ENCODE measurements at places on chromosomes 16 and 17. TPM values are rescaled to one million over a fixed set of nuclear protein-coding genes. Genes with fewer than 3 reads are reported as not detected.

The CBFA2T3 gene
- 0.18 TPM for total RNA-seq

The KRTAP2-3 gene
- total RNA-seq = not detected

GRCh38 chr16:46730126-46730525 lies 18.0 kb downstream of the MYLK3 start:
- no peak for DNase-seq
- H3K4me1 ChIP-seq = no peaks in the 10 kb centered on the region
- H3K4me3 ChIP-seq = no peak overlapping the region
- H3K36me3 ChIP-seq = no peaks in the 10 kb centered on the region
- no peaks in the 10 kb centered on the region for H3K27me3 ChIP-seq

DNA sequence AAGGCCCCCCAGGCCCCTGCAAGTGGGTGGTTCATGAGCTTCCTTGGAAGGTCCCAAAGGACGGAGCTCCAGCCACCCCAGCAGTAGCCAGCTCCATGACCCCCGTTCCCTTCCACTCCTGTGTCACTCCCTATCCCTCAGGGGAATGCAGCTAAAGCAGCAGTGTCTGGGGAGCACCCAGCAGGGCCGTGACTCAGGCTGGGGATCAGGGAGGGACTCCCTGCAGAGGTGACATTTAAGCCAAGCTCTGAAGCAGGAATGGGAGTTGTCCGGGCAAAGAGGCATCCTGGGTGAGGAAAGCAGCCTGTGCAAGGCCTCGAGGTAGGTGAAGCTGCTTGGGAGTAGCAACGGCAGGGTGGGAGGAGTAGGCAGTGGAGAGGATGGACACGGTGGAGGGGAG lies 11.1 kb upstream of the NPTX1 start:
- H3K36me3 ChIP-seq = no peaks in the 10 kb centered on the region
- H3K4me1 ChIP-seq = no peaks in the 10 kb centered on the region
- no peak for DNase-seq
- no peak overlapping the region for H3K4me3 ChIP-seq
- no peak overlapping the region for H3K27ac ChIP-seq

GRCh38 chr16:1140582-1141162 lies 12.2 kb upstream of the CACNA1H start:
- no peaks in the 10 kb centered on the region for H3K36me3 ChIP-seq
- DNase-seq = no peak
- H3K4me1 ChIP-seq = no peaks in the 10 kb centered on the region
- no peaks in the 10 kb centered on the region for H3K27me3 ChIP-seq

GRCh38 chr17:80047176-80047575 lies 10.7 kb downstream of the CCDC40 start:
- no peaks in the 10 kb centered on the region for H3K4me1 ChIP-seq
- DNase-seq = no peak
- no peak overlapping the region for H3K4me3 ChIP-seq
- no peaks in the 10 kb centered on the region for H3K27me3 ChIP-seq
- H3K36me3 ChIP-seq = peaks cover 5% of the 10 kb centered on the region

DNA sequence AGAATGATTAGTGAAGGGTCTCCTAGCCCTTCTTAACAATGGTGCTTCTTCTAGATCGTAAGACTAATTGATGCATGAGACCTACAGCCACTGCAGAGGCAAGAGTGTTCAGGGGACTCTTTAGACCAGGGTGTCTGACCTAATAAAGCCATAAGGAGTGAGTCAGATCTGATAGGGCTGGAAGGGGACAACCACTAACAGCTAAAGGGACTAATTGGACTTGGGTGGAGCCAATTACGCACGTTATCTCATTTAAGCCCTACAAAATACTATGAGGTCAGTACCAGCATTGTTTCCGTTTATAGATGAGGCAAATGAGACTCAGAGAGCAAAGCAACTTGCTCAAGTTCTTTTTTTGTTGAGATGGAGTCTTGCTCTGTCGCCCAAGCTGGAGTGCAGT lies 14.5 kb upstream of the RNF222 start:
- H3K4me3 ChIP-seq = no peak overlapping the region
- no peaks in the 10 kb centered on the region for H3K27me3 ChIP-seq
- H3K36me3 ChIP-seq = no peaks in the 10 kb centered on the region

The TP53TG3F gene
- total RNA-seq = not detected

DNA sequence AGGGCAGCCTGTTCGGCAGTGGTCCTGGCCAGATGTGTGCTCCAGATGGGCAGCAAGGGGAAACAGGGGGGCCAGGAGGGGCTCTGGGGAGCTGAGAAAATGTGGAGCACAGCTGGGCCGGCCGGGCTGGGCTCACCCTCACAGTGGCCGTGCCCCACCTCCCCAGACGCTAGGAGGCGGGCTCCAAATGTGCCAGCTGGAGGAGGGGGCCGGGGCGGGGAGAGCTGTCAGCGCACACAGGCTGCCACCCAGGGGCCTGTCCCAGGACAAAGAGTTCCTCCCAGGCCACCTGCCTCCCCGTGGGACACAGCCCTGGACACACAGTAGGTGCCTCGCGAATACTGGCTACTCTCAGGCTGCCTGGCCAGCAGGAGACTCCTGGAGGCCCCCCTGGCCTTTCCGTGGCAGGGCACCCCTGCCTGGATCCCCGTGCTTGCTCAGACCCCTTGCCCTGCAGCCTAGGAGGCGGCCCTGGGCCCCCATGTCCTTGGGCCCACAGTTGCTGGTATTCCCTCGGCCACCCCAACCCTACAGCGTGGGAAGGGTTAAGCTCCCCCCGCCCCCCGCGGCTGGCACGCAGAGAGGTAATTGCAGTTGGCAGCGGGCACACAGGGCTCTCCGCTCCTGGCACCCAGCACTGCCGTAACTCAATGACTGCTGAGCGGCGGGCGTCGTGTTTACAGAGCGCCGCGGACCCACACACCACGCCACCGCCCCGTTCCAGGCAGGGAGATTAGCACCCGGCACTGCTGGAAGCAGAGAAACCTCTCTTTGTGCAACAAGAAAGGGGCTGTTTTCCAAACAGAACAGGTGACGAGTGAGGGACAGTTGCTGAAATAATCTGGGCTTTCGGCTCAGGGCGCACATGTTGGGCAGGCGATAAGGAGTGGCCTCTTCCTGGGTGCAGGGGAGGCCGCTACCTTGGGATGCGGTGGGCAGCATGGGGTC lies 32.2 kb downstream of the BAHCC1 start:
- no peaks in the 10 kb centered on the region for H3K36me3 ChIP-seq
- peaks cover 66% of the 10 kb centered on the region for H3K4me1 ChIP-seq
- H3K4me3 ChIP-seq = peak overlapping the region; percentile 1
- H3K27me3 ChIP-seq = no peaks in the 10 kb centered on the region
- H3K27ac ChIP-seq = peak overlapping the region; percentile 51

The NECAB2 gene
- not detected for total RNA-seq

The CHMP1A gene
- 97.5 TPM for total RNA-seq

DNA sequence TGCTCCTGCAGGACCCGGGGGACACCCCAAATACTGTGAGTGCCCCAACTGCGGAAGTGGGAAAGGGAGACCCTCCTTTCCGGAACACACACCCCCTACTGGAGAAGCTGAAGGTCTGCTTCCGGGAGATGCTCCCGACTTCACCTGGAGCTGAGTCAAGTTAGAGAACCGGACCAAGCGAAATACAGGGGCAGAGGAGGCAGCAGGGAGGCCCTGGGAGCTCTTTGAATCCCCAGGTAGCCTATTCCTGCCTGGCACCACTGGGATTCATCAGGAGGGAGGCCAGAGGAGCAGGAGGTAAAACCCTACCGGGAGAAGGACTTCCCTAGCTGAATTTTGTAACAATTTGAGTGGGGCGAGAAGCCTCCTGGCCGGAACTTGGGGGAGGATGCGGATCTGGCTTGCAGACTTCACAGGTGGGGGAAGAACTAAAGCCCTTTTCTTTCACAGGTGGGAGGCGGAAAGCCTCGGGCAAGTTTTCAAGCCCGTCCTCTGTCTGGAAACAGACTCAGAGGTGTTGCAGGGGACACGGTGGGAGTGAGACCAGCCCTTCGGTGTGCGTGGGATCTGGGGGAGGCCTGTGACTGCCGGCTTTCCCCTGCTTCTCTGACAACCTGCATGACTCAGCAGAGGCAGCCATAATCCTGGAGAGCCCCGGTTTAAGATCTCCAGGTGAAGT lies 22.4 kb upstream of the TEKT1 start:
- peak overlapping the region; percentile 61 for H3K27ac ChIP-seq
- H3K36me3 ChIP-seq = no peaks in the 10 kb centered on the region
- H3K4me1 ChIP-seq = no peaks in the 10 kb centered on the region
- H3K27me3 ChIP-seq = no peaks in the 10 kb centered on the region

The CTNS gene
- total RNA-seq = 14.3 TPM

DNA sequence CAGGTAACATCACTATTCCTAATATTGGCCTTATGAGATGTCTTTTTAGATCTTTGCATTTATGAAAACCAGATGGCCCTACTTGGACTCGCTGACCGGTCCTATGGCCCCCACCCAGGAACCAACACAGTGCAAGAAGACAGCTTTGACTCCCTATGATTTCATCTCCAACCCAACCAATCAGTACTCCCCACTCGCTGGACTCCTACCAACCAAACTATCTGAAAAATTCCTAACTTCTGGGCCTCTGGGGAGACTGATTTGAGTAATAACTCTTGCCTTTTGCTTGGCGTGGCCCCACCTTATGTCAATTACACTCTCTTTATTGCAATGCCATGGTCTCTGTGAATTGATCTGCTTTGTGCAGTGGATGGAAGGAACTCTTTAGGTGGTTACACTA lies 828.9 kb downstream of the CDH11 start:
- no peaks in the 10 kb centered on the region for H3K36me3 ChIP-seq
- DNase-seq = no peak
- H3K4me1 ChIP-seq = no peaks in the 10 kb centered on the region
- no peak overlapping the region for H3K4me3 ChIP-seq
- H3K27ac ChIP-seq = no peak overlapping the region

- H3K4me3 ChIP-seq = peak overlapping the region; percentile 76
- no peaks in the 10 kb centered on the region for H3K36me3 ChIP-seq
- peak overlapping the region; percentile 99 for H3K27ac ChIP-seq
These were observed 956 bp upstream of the IST1 start for GRCh38 chr16:71894229-71894920.

The LGALS9C gene
- 28.3 TPM for total RNA-seq

GRCh38 chr17:9878356-9878755 lies 26.7 kb downstream of the RCVRN start:
- H3K27ac ChIP-seq = no peak overlapping the region
- no peaks in the 10 kb centered on the region for H3K27me3 ChIP-seq
- H3K4me3 ChIP-seq = no peak overlapping the region
- DNase-seq = no peak

- H3K4me3 ChIP-seq = no peak overlapping the region
- DNase-seq = no peak
- H3K27me3 ChIP-seq = no peaks in the 10 kb centered on the region
- peaks cover 35% of the 10 kb centered on the region for H3K36me3 ChIP-seq
- H3K4me1 ChIP-seq = peaks cover 11% of the 10 kb centered on the region
- H3K27ac ChIP-seq = peak overlapping the region; percentile 39
These were observed 65.3 kb downstream of the SLC39A11 start for GRCh38 chr17:73027130-73027741.

DNA sequence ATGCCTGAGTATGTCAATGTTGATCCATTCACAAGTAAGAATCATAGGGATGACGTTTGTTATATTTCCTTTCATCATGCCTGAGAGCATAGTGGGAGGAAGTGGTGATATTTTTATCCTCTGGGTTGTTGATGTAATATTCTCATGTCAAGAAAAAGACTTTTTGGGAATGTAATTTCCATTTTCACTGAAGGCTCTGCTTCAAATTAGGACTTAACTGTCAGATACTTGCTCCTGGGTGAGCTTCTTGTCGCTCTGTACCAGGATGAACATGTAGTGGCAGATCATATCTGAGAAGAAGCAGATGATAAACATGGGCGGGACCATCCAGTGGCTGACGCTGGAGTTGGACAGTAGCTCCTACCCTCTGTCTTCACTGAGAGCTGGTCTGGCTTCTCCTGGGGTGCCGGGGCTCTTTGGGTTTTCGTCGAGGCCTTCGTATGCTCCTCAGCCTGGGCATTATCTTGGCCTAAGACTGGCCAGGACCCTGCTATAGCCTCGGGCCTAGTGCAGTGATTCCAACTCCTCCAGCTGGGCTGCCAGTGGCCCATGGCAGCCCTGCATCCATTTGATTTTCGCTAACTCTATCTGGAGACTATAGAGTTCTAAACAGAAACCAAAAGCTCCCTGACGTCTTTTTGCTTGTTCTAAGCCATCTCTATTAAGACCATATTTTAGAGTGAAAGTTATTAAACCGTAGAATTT lies 19.7 kb downstream of the CYB5B start:
- H3K27ac ChIP-seq = peak overlapping the region; percentile 82
- H3K4me3 ChIP-seq = peak overlapping the region; percentile 52
- DNase-seq = no peak
- H3K36me3 ChIP-seq = no peaks in the 10 kb centered on the region

- H3K4me3 ChIP-seq = no peak overlapping the region
- H3K36me3 ChIP-seq = peaks cover 79% of the 10 kb centered on the region
- no peak for DNase-seq
- H3K27me3 ChIP-seq = no peaks in the 10 kb centered on the region
These were observed 36.8 kb downstream of the MEAK7 start for GRCh38 chr16:84467709-84468108.

DNA sequence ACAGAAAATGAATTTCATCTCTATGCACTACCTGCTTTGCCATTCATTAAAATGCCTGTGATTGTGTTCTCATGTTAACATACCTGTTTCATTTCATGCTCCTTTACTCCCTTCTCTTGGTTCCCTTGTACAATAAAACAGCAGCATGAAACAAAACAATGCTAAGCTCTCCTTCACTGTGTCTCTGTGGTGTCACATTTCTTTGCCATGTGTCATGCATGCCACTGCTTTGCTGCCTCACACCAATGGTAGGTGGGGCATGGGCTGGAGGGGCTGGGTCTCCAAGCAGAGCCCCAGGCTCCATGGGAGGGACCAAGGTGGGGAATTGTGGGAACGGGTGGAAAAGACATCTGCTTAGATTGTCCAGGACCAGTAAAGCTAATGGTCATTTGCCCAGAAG lies 83.6 kb downstream of the RGS9 start:
- H3K4me3 ChIP-seq = no peak overlapping the region
- H3K27me3 ChIP-seq = no peaks in the 10 kb centered on the region
- H3K4me1 ChIP-seq = no peaks in the 10 kb centered on the region

All from esophagus squamous epithelium (tissue), 5 donors.